Fibroblast of skin of right biceps (primary cell): ENCODE measurements at places on chromosomes 4 and X.
A peak's percentile ranks its signal among the peaks of the same experiment; 100 is the strongest.

DNA sequence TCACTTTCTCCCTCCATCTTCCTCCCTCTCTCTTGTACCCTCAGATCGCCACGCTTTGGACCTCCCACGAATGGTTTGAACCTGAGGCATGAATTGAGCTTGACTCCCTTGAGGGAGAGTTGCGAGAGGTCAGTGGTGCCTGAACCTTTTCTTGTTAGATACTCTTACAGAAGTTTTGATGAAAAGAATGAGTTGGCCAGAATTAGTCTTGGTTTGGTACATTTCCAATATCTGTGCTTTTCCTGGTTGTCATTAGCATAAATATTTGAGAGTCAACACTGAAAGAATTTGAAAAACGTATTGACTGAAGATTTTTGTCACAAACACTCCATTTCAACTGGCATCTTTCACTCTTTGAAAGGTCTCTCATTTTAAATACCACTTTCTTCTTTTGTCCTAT, 510.6 kb upstream of the DIPK2B start:
- DNase-seq: peak; percentile 90

GRCh38 chr4:12123707-12124106, 695.0 kb upstream of the HS3ST1 start:
- DNase-seq: no peak

- no peak for DNase-seq
Observed at GRCh38 chrX:49767236-49767635, 61.9 kb upstream of the PAGE4 start.

GRCh38 chr4:183633476-183634400, 25.2 kb downstream of the RWDD4 start:
- DNase-seq: no peak

DNA sequence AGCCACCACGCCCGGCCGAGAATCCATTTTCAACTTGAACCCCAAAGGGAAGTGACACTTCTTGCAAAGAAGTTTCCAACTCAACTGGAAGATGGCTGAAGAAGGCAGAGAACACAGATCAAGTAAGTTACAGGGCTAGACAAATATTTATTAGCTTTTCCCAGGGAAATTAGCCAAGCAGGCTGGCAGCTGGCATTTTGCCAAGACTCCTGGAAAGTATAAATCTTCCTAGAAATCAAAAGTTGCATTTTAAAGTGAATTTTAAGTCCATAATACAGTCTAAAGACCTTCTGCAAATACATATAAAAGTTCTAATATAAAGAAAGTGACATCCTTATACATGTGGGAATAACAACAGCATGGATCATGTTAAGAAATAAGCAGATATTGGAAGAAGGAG, 3.4 kb upstream of the MRPL1 start:
- no peak for DNase-seq

DNA sequence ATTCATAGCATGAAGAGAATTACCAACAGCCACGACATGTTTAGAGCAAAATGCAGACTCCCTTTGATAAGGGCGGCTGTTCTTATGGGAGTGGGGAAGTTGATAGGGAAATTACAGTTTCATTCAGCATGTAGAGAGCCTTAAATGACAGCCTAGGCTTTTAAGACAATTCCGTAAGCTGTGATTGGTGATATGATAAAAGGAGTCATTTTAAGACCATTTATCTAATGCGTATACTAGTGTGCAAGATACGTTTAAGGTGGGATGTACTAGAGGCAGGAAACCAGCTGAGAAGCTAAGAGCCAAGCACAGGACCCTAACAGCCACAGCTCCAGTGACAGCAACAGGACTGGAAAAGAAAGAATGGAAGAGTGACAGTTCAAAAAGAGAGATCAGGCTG, 102.2 kb upstream of the ZFP42 start:
- no peak for DNase-seq

- no peak for DNase-seq
Observed at GRCh38 chr4:152239216-152239615, 296.7 kb downstream of the FBXW7 start.

GRCh38 chrX:100682939-100683338, 38.9 kb downstream of the SRPX2 start:
- no peak for DNase-seq

GRCh38 chr4:86269354-86269753, 90.5 kb downstream of the MAPK10 start:
- DNase-seq: no peak

GRCh38 chrX:47831788-47832187, 4.9 kb upstream of the ZNF81 start:
- peak; percentile 35 for DNase-seq

DNA sequence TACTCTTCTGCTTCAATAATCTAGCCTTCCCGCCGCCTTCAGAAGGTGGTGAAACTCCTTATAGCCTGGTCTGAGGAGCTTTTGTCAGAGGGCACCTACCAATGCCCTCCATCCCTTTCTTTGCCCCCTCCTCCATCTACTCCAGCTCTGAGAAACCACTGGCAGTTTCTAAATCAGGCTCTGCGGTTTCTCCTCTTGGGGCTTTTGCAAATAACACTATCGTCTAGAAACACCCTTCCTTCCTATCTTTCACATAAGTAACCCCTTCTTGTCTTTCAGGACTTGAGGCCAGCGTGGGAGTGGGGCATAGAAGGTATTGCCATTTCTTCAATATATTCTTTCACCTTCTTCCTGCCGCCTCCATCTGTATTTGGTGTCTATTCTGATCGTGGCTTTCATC, 1.2 kb upstream of the EFHC2 start:
- no peak for DNase-seq

GRCh38 chr4:186201535-186202230, 10.3 kb downstream of the CYP4V2 start:
- DNase-seq: peak; percentile 22

DNA sequence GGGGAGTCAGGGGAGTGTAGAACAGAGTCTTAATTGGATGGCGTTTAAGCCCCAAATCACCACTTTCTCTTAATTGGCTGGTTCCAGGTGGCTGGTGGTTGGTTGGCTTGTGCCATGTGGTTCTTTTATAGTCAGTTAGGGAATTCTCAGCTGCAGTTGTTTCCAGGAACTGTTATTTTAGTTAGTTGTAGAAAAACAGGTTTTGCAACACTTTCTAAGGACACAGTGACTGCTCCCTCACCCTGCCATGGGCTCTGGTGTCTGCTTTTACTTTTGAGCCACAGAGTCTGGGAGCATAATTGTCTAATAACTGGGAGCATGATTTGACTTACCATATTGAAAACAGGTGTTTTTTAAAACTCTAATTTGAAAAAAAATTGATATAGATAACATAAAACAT, 75.8 kb upstream of the PCDH18 start:
- no peak for DNase-seq

- DNase-seq: no peak
Observed at GRCh38 chr4:116636917-116637316, 448.5 kb downstream of the TRAM1L1 start.

DNA sequence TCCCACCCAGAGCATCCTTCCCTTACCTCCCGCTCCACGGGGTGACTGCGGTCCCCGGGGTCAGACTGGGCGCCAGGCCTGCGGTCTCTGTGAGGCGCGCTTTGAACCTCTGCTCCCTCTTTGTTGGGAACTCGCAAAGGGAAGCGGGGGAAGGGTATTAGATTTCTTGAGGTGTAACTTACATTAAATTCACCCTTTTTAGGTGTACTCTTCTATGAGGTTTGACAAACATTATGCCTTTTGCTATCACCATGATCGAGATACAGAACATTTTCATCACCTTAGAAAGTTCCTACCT, 569 bp downstream of the DCK start:
- DNase-seq: no peak

DNA sequence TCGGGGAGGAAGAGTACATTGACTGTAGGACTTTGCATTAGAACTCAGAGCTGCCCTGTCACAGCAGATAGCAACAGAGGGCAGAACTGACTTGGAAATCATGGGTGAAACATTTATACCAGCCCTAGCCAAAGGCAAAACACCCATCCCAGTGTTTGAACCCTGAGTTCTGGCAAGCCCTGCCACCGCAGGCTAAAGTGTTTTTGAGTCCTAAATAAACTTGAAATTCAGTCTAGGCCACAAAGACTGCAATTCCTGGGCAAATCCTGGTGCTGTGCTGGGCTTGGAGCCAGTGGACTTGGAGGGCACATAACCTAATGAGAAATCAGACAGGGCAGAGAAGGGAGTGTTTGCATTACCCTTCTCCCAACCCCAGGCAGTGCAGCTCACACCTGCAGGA, 1015.7 kb downstream of the FSTL5 start:
- no peak for DNase-seq

- no peak for DNase-seq
Observed at GRCh38 chrX:78375894-78376293, 48.5 kb upstream of the CYSLTR1 start.

- no peak for DNase-seq
Observed at GRCh38 chrX:109880629-109881028, 122.3 kb upstream of the TMEM164 start.

DNA sequence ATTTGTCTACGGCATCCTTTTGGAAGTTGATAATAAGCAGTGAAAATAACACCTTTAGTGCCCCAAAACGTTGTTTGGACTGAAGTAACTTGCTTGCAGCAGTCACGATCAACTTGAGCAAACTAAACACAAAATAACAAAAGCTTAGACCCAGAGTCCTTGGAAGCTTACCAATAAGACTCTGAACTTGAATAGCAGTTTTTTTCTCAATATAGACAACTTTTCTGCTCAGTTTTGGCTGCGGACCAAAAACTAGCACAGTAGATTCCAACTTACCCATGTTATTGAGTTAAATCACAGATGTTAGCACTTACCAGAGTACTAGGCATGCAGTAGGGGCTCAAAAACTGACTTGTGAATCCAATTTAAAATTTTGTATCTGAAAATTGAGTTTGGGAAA, 746.9 kb downstream of the PCDH19 start:
- DNase-seq: no peak

DNA sequence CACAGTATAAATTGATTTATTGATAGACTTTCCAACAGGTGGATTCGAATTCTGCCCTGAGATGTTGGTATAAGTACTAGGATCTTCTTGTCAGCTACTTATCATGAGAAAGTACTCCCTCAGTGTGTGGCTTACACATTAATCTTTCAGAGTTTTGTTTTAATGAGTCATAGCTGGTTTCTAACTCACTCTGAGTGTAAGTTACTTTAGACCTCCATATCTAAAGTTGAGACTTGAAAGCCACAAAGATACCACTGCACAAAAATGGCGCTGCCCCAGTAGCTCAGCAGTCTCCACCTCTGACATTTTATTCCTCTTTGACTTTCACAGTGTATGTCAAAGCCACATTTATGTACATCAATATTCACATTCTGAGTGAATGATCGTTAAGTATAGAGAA, 318.5 kb downstream of the ARAP2 start:
- DNase-seq: no peak

DNA sequence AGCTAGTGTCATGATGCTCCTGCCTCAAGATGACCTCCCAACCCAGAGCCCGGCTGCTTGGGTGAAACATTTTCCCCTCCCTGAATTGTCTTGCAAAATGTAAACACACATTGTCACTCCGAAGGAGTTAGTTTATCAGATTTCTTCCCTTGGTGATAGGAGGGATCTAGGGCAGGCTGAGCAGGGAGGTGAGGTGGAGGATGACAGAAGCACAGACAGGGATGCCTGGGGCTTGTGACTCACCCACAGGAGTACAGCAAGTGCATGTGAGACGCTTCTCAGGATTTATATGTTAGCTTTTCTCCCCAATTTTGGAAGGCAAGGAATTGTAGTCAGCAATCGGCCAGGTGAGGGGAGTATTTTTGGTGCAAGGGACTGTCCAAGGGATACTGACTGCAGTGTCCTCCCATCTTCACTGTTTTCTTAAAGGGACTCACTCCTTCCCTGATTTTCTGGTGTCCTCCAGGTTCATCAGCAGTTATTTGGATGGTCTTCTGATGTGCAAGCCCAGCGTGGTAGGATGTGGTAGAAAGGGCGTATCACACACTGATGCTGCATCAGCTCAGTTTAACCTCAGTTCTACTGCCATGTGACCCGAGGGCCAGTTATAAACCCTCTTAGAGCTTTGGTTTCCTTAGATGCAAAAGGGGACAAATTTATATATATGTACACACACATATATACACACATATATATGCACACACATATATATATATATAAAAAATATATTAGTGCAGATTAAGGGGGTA, 46.2 kb upstream of the IGFBP7 start:
- DNase-seq: no peak

DNA sequence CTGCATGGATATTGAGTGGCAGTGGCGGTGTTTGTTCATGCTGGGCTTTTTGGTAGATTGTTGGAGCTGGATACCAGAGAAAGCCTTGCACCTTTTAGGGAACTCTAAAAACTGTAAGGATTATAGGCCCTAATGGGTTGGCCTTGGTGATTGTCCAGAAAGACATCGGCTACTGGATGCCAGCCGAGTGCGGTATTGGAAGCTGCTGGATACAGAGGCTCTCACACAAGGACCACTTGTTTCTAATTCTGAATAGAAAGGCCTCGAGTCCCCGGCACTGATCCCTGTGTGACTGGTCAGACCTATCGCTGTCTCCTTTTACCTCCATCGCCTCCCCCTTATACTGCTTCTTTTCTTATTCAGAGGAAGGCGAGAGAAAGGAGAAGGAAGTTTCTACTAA, 27.3 kb upstream of the SCOC start:
- no peak for DNase-seq

DNA sequence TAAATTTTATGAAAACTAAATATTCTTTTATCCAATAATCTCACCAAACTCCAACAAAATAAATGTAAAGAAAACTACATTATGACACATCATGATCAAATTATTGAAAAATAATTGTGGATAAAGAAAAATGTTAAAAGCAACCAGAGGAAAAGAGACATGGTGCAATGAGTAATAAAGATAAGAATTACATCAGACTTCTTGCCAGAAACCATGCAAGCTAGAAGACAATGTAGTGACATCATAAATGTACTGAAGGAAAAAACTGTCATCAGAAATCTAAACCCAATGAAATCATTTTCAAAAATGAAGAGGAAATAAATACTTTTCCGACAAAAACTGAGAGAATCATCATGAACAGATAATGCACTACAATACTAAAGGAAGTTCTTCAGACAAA, 135.9 kb upstream of the EOLA2 start:
- peak; percentile 61 for DNase-seq

DNA sequence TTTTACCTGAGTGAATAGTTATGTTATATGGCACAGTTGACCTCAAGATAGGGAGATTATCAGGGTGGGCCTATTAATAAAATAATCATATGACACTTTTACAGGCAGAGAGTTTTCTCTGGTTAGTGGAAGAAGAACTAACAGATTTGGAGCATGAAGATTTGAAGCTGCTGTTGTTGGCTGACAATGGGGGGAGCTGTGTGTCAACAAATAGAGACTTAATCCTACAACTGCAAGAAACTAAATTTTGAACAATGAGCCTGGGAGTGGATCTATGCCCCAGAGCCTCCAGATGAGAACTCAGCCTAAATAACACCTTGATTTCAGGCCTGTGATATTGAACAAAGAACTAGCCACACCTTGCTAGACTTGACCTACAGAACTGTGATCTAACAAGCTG, 7.2 kb upstream of the CCSER1 start:
- no peak for DNase-seq

GRCh38 chr4:134201216-134202161, at the start of gene PABPC4L:
Gene PABPC4L, minus strand, starts transcription at chr4:134201789. Its CDS starts 770 bp downstream, at chr4:134201019.
- peak; percentile 75 for DNase-seq

DNA sequence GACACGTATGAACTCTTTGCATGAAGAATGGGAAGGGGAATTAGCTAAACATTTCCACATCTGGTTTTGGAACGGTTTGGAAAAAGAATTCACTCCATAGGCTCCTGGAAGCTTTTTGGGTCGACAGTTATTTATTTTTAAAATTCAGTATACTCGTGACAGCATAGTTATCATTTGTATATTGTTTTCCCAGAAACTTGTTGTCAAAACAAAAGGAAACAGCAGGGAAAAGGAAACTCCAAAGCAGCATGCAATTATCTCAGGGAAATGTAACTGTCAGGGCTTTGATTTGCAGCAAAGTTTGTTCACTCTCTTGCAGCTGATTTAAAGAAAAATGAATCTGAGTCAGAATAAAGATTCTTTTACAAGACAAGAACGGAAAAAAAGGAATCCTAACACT, 86.5 kb downstream of the PLAC1 start:
- no peak for DNase-seq
